Hematopoietic multipotent progenitor cell treated with erythropoietin and hydrocortisone succinate and interleukin-3 and kit ligand, for 4 days (in vitro differentiated cells): ENCODE measurements at places on chromosomes 12 and 14.
A peak's percentile ranks its signal among the peaks of the same experiment; 100 is the strongest.

GRCh38 chr14:61478971-61479473 is 157.6 kb downstream of the PRKCH start:
- no peak for DNase-seq

GRCh38 chr14:73393375-73393774 is 65.0 kb downstream of the NUMB start:
- DNase-seq, result no peak

GRCh38 chr14:48546996-48547395 is 871.6 kb upstream of the MDGA2 start:
- DNase-seq, result no peak

DNA sequence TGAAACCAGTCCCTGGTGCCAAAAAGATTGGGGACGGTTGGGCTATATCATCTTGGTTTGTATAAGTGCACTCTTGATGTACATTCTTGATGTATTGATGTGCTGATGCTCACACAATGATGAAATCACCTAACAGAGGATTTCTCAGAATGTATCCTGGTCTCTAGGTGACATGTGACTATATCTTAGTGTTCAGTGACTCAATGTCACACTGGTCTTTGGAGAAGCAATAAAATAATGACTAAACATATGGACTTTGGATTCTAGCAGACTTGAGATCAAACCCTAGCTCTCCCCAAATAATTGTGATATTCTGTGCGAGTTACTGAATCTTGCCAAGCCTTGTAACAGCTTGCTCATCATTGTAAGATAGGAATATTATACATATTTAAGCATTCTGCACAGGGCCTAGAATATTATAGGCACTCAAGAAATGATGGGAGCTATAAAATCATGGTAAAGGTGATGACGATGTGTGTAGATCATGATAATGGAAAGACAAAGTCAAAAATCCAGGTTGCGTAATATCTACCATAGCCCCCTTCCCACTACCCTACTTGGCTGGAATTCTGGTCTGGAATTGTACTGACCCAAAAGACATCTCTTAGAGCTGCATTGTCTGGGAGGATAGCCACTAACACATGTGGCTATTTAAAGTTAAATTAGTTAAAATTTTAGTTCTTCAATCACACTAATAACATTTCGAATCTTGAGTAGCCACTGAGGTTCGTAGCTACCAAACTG is 117.6 kb upstream of the PWP1 start:
- no peak for DNase-seq

DNA sequence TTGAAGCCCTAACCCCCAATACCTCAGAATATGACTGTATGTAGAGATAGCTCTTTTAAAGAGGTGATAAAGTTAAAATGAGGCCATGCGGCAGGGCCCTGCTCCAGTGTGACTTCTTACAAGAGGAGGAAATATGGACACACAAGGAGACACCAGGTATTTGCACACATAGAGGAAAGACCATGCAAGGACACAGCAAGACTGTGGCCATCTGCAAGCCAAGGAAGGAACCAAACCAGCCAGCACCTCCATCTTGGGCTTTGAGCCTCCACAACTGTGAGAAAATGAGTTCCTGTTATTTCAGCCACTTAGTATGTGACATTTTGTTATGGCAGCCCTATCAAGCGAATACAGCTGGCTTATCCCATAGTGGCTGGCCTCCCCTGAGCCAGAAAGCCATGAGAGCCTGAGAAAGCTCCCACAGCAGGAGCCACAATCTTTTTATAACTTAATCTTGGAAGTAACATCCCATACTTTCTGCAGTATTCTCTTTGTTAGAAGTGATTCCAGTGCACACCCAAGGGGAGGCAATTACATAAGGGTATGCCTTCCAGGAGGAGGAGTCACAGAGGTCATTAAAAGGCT is 48.0 kb downstream of the TGFB3 start:
- no peak for DNase-seq

- DNase-seq, result no peak
These were observed 48.9 kb upstream of the RIN3 start for GRCh38 chr14:92464716-92465115.

GRCh38 chr14:79090641-79091180 is 920.5 kb downstream of the NRXN3 start:
- no peak for DNase-seq

DNA sequence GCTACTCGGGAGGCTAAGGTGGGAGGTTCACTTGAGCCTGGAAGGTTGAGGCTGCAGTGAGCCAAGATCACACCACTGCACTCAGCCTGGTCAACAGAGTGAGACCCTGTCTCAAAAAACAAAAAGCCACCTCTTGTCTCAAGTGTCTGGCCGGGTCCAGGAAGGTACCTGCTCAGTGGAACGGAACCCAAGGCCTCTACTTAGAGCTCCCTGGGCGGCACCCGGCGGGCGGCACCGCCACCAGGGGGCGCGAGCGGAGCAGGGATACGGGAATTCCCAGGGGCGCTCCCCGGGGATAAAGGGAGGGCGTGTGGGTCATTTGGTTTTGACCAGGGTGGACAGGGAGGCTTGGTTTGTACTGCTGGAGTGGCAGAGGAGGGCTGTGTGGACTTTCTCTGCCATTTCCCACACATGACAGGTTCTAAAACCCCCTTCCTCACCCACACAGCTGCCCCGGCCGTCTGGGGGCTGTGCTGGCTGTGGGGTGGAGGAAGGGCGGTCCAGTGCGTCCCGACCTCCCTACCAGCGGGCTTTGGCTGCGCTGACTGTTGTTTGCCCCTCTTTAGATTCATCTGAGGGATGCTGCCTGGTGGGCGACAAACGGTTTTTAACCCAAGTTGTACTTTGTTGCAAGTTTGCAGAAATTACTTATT is 91.4 kb downstream of the SETD3 start:
- DNase-seq, result peak; percentile 48

GRCh38 chr12:6546016-6546415 is 9.8 kb downstream of the IFFO1 start:
- DNase-seq, result peak; percentile 56

GRCh38 chr14:73244541-73245290 is 7.4 kb downstream of the PAPLN start:
- DNase-seq, result peak; percentile 40

DNA sequence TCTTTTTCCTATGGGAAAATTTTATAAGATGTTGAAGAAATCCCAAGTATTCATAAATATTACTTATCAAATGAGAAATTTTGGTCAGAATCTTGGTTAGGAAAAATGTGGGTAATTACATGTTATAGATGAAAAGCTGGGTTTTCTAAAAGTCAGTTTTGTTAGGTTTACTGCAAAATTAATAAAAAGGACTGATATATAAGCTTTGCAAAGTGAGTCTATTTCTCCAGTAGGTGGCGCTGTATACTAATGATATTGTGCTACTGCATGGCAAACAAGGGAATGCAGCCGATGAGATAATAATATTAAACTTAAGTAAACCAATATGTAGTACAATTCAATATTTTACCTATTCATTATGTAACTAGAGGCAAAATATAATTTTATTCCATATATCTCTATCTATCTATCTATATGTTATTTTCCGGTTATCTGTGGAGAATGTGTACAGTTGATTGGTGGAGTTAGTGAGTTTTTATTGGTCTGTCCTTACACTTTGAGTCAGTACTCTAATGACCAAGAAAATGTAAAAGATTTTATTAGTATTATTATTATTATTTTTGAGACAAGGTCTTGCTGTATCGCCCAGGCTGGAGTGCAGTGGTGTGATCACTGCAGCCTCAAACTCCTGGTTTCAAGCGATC is 32.9 kb downstream of the MIPOL1 start:
- peak; percentile 89 for DNase-seq

- no peak for DNase-seq
These were observed 23.3 kb downstream of the RASAL1 start for GRCh38 chr12:113112043-113112899.

DNA sequence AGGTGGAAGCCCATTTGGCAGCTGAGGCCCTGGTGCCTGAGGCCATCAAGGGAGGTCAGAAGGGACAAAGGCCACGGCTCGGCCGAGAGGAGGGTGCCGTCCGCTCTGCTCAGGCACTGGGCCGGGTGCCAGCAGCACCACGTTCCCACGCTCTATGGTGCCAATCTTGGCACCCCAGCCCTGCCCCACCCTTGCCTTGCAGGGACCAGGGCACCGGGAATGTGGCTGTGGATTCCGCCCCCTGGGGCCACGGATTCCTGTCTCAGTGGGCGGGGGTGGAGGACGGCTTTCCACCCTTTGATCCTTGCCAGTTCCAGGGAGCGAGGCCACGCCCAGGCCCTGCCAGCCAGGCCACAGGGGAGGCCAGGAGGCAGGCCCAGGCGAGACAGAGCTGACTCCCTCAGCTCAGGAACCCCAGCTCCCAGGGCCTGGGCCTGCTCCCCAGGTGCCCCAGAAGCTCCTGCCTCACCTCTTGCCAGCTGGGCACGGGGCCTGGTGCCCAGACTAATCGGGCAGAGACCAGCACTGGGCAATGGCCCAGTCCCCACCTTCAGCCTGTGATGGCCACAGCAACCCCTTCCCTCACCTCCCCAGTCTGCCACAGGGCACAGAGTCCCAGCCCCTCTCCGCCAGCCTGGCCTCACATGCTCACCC is 26.4 kb upstream of the GPR132 start:
- DNase-seq, result no peak

DNA sequence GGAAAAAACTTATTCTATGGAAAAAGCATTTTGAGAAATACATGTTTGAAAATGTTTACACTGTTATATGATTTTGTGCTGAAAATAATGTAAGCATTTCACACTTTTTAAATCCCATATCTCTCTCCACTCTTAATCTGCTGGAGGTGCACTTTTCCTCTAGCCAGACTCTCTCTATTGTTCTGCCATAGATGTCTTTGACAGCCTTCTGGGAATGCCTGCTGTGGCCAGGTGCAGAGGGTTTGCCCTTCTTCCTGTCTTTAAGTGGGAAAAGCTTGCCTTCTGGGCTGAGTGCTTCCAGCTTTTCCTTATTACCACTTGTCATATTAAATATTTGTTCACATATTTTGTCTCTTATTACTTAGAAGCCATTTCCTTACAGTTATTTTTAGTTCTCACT is 60.1 kb upstream of the PPM1H start:
- DNase-seq, result no peak

GRCh38 chr12:68119724-68120211 is 39.8 kb downstream of the IFNG start:
- DNase-seq, result no peak

DNA sequence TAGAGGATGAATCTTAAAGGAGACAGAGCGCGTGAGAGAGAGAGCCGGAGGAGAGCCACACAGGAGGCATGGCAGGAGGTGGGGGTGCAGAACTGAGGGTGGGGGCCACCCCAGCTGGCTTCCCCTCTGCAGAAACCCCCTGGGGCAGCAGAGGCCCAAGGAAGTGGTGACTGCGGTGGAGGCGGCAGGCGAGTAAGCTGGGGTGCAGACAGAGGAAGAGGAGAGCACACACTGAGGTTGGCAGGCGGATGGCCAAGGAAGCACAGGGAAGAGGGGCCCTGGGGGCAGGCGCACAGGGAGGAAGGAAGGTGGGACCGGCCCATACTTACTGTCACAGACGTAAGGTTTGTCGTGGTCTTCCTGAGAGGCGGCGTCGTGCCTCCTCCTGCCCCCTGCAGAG is 179.8 kb downstream of the DPF3 start:
- peak; percentile 50 for DNase-seq

DNA sequence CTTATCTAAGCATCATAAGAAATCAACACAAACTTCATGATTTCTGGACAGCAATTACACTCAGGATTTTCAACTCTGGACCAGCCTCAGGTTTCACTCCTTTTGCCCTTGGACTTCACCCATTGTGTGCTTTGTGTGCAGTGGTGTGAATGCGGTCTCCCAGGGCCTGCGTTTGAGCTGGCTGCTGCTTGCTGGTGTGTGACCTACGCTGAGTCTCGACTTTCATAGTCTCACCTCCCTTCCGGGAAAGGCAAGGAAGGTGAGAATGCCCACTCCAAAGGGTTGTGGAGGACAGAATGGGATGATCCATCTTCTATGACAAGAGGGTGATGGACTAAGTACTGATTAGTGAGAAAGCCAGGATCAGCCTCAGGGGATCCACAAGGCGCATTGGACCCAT is 228.8 kb downstream of the C12orf75 start:
- no peak for DNase-seq

GRCh38 chr14:74301594-74302151 is 1.1 kb downstream of the ABCD4 start:
- DNase-seq, result no peak

GRCh38 chr12:52190860-52191729 is 719 bp downstream of the KRT80 start:
- no peak for DNase-seq

DNA sequence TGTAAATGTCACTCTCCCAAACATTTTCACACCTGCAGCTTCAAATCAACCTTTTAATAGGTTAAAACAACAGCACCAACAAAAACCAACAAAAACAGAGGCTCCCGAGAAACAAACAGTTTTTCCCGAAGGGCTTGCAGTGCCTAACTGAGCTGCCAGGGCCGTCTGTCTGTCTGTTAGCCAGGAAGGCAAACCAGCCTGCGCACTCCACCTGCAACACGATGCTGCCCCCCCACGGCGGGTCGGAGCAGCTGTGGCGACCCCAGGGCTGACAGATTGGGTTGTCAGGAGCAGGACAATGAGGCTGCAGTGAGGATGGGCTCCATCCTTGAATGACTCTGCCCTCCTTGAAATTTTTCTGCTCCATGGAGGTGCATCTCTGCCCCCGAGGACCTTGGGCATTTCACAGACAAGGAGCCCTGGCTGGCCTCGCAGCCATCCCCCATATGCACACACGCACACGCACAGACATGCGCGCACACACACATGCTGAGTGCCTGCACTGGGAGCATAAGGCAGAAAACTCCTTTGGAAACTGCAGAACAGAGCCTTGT is 2.6 kb downstream of the RTL1 start:
- peak; percentile 73 for DNase-seq

DNA sequence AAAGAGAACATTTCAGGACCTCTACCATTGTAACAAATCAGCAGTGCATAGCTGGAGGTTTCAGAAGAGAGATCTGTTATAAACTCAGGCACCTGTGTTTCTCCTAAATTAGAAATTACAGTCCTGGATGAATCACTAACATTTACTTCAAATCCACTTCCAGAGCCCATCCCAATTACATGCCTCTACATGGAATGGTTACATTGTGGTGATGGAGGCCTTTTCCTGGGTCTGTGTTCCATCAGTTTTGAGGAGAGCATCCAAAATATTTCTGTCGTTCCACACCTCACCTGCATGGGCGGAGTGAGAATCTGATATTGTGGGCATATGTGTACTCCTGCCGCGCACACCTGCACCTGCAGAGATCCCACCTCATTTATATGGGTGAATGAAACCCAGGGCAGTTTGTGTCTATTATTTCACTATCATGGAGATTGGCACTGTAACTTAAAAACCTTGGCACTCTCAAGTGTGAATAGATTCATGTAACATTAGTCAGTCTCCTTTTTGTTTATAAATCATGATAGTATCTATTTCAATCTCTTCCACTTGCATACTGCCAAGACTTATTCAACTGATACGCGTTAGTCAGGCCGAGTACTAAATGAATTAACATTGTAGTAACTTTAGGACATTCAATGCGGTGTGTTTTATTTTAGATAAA is 215.1 kb upstream of the FAR2 start:
- no peak for DNase-seq

GRCh38 chr12:54370171-54370730 is 6.0 kb upstream of the GPR84 start:
- DNase-seq, result peak; percentile 50

GRCh38 chr12:34294671-34295365 is 272.5 kb downstream of the ALG10 start:
- DNase-seq, result no peak

- no peak for DNase-seq
These were observed 147.7 kb downstream of the CALM1 start for GRCh38 chr14:90544566-90544965.
